ENCODE measurements at places on chromosomes 2 and 18.

DNA sequence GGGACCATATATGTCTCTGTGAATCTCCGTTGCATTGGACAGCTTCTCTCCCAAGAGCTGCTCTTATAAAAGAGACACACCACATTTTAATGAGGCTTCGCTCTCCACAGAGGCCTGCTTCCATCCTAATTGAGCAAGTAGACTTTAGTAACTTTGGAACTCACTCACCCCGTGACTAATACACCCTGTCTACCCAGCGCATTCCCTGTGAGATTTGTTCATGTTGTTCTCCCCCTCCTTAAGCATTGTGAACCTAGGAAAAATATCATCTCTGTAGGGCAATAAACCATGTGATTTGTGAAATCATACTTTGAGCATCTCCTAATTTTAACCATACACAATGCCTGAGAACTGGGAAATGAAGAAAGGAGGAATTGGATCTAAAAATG lies 56.9 kb downstream of the MCFD2 start:
- DNase-seq, result no peak

DNA sequence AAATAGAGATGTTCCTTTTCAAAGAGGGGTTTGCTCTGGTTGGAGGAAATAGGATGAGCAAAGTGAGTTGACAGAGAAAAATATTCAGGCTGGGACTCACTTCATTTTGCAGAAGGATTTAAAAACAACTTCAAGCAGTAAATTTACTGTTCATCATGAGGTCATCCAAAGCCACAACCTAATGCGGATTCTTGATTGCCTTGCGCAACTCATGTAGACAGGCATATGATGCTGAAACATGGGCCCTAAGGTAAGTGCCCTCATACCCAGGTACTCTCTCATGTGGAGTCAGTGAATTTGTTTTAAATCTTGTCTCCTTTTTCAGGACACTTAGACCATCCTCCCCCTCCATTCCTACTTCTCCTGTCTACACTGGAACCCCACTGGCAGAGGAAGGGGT lies 51.9 kb upstream of the LYPD1 start:
- DNase-seq, result no peak

- DNase-seq, result peak; percentile 77
These were observed 145.7 kb downstream of the ZEB2 start for GRCh38 chr2:144374163-144374661.

- DNase-seq, result no peak
These were observed 40.5 kb downstream of the RBKS start for GRCh38 chr2:27849558-27850205.

- no peak for DNase-seq
These were observed 29.7 kb downstream of the MGAT4A start for GRCh38 chr2:98701230-98701629.

- DNase-seq, result no peak
These were observed 98.6 kb downstream of the BCL2L11 start for GRCh38 chr2:111219285-111219684.

DNA sequence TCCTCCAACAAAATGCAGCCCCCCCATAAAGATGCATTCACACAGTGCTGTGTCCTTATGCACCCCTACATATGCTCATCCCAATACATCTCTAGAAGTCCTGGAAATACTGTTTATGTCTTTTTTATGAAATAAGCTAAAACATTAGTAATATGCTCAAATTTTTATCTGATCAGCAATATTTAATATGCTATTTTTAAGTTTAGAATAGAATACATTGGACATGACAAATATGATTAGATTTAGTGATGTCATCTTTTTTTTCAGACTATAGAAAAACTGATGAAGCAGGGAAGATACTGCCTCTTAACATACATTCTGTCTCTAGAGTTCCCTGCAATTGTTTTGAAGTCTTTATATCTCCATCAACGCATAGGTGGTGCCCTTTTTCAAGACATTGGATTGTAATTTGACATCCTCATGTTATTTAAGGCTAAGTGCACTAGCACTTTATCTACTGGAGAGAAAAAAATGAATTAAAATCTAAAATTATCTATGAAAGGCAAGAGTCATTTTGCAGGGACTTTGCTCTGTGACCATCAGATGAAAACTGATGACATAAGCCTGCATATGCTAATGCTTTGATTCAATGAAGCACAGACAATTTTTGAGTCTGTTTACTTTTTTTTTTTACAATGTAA lies 395.3 kb downstream of the LPIN1 start:
- no peak for DNase-seq

DNA sequence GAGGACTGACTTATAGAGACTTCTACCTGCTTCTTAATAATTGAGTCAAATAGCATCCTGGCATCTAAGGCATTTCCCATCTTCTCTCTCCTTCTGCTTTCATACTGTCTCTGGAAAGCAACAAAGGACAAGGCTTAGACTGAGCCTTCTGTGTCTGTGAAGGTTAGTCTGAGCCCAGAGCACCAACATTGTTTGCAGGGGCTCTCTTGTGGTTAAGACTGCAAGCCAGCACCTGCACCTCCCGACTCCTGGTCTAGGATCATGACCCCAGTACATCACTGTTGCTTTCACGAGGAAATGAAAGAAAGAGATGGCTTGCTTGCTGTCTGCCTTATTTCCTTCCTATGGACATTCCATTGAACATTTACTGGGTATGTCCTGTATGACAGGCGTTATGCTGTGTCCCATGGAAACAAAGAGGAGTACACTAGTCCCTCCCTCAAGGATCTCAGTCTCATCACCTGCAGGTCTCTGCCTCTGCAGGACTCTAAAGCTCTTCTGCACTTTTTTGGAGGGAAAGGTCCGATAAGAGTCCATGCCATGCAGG lies 315.8 kb upstream of the EPAS1 start:
- no peak for DNase-seq

DNA sequence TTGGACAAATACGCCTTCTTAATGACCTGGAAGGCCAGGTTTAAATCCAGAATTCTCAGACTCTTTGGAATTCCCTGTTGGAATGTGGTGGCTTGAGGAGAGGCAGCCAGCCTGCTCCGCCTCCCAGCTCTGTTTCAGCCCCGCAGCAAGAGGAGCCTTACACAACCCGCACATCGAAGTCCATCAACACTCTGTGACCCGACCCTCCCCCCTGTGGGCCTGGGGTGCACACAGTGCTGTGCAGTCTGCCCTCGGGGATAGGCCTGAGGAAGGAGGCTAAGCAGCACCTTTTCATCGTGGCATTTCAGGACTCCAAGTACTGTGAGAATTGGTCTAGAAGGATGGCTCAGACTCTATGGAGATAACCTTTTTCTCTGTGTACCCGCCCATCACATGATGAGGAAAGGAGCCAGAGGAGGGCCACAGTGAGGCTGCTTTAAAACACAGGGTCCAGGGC lies 73.7 kb downstream of the GREB1L start:
- no peak for DNase-seq

GRCh38 chr18:73719611-73720010 lies 428.0 kb downstream of the FBXO15 start:
- no peak for DNase-seq

- DNase-seq, result no peak
These were observed 481.0 kb downstream of the TGIF1 start for GRCh38 chr18:3931013-3931315.

GRCh38 chr2:26043862-26044696 lies 10.2 kb downstream of the RAB10 start:
- no peak for DNase-seq

DNA sequence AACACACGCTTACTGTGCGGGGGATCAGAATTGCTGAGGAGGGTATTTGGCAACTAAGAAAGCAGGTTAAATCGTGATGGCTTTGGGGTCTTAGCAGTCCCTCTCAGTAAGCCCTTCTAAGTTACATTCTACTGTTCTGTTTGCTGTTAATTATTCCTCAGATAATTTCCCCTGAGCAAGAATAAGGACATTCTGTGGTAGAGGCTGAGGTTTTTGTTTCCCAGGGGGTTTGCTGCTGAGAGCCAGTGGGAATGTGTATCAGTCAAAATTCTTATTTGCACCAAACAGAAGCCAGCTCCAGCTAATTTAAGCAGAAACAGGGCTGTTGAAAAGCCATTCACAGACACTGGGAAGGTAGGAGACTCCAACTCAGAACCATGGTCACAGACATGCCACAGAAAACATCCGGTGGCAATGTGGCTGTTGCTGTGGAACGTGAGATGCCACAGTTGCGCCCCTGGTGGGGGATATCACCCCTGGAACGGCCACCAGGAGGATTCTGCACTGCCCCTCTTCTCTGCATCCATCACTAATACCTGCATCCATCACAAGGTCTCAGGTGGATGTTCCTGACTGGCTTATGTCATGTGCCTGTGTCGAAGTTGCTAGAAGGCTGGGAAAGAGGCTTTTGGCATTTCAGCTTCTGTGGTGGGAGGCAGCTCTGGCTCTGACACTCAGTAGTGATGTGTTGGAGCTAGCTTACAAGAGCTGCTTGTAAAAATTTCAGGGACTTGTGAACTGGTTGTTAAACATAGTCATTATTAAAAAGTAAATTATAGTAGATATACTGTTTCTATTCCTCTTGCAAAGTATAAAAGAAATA lies 23.2 kb downstream of the SLC4A3 start:
- DNase-seq, result no peak

DNA sequence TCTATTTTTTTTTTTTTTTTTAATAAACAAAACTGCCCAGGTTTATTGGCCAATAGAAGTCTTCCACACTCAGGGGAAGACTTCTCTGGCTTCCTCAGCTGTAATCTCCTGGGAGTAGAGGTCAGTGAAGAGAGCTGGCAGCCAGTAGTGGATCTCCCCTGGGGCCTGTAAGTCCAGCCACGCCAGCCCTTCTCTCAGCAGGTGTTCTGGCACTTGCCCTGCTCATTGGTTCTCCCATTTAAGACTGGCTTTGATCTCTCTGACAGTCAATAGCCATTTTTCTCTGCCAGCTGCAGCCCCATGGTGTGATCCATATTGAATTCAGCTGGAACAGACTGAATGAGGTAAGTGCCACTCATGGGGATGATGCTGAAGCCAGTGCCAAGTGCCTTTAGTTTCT lies 170.6 kb upstream of the SPHKAP start:
- DNase-seq, result no peak

- DNase-seq, result no peak
These were observed 549.5 kb downstream of the EPHA4 start for GRCh38 chr2:221022554-221022953.

GRCh38 chr2:109208951-109209335 lies 79.9 kb downstream of the SH3RF3 start:
- no peak for DNase-seq

GRCh38 chr2:223442847-223443246 lies 159.3 kb downstream of the SCG2 start:
- DNase-seq, result no peak

DNA sequence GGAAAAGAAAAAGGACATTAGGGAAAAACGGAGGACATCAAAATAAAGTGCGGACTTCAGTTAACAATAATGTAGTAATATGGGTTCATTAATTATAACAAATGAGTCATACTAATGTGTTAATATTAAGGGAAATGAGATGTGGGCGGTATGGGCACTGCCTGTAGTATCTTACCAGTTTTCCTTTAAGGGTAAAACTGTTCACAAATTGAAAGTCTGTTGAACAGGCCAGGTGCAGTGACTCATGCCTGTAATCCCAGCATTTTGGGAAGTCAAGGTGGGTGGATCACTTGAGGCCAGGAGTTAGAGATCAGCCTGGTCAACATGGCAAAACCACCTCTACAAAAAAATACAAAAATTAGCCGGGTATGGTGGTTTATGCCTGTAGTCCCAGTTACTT lies 56.8 kb upstream of the PMAIP1 start:
- DNase-seq, result no peak

DNA sequence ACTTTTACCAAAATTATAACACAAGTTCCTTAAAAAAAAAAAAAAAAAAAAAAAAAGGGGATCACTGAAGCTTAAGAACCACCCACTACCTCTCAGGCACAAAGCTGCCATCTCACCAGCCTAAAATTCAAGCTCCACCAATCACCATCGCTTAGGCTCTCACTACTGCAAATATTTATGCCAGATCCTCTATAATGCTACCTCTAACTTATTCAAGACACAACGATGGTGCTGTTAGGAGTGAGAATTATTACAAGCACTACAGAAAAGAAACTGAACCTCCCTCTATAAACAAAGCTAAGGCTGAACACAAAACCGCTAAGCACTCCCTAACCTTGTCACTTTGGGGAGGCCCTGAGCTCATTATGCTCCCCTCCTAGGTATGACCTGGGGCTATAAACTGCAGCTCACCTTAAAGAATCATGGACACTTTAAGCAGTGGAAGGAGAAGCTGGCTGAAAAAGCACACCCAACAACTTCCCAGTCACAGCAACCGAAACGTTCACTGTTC lies 3.6 kb downstream of the FZD5 start:
- no peak for DNase-seq

GRCh38 chr2:167293943-167294775 lies 405.9 kb downstream of the XIRP2 start:
- DNase-seq, result no peak

- peak; percentile 54 for DNase-seq
These were observed 117.1 kb upstream of the STPG4 start for GRCh38 chr2:47272031-47272864.

DNA sequence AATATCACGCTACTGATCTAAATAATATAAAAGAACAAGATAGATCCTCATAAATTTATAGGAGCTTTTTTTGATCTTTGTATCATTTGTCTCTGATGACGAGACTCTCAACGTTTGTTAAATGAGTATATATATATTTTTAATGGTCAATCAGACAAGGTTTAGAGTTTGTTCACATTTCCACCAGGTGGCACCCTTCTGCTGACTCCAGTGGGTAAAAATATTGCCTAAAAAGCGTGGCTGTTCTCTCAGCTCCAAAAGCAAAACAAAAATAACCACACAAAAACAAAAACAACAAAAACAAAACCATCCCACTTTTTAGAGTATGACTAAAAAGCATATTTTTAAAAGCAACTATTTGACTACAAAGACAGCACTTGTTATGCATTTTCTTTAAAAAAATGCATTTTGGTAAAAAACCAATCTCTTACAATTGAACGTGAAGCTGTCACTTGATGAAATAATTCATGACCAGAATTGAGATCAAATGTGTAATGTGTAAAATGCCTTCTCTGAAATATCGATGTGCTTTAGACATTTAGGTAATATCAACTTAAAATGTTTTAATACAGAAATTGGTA lies 723.2 kb downstream of the DPP10 start:
- peak; percentile 54 for DNase-seq

GRCh38 chr2:188293601-188294351 lies 2.1 kb downstream of the GULP1 start:
- DNase-seq, result no peak

DNA sequence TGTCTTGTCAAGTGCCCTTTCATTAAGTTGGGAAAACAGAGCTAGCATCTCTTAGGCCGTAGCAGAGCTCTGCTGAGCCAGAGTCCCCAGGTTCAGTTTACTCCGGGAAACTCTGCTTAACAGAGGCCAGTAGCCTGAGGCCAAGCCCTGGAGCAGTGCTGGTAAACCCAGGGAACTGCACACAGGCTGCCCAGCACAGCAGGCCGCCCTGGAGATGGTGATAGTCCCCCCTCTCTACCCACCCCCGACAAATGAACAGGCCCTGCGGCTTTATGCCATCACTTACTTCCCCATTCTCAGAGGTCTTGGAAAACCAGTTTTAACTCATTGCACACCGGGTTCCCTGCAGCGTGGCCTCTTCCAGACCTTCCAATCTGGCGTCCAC lies 3.5 kb downstream of the CNNM4 start:
- peak; percentile 88 for DNase-seq

DNA sequence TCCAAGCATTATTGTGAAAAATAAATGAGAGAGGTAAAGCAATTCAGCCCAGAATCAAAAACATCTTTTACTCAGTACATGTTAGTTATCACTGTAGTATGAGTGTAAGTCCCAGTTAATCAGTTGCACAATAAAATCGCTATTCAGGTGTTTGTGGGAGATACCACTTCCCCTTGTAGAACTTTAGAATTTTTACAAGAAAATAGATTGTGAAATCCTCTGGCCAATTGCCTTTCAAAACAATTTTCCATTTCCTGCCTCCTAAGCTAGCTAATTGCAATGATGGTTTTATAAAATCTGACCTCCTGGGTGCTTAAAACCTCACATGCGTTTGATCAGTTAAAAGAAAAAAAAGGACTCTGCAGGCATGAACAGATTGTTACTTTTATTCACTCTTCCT lies 332.5 kb downstream of the PID1 start:
- no peak for DNase-seq

All from Kasumi-1 (cell line).